ENCODE measurements at places on chromosomes 5 and 9. TPM values are rescaled to one million over a fixed set of nuclear protein-coding genes. Genes with fewer than 3 reads are reported as not detected.
A peak's percentile ranks its signal among the peaks of the same experiment; 100 is the strongest.

CERT1 gene
- 31.2 TPM for total RNA-seq

TRIM41 gene
- 44.7 TPM for total RNA-seq

GRCh38 chr5:16450163-16450562 is 15.4 kb downstream of the ZNF622 start:
- no peak for DNase-seq

DNA sequence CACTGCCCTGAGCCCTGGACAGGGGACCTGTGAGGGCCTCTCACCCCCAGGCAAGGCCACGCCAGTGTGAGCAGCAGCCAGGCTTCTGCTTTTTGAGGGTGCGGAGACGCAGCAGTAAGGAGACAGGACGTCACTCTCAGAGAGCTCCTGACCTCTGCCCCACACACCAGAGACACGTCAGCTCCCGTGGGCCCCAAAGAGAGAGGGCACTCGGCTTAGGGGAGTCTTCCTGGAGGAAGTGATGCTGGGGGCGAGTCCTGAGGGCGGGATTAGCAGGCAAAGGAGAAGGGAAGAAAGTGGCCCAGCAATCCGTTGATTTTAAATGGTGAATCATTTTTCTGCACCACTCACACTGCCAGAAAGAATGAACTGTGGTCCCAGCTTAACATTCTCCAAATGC is 24.0 kb upstream of the SLC9A3 start:
- DNase-seq: no peak

DNA sequence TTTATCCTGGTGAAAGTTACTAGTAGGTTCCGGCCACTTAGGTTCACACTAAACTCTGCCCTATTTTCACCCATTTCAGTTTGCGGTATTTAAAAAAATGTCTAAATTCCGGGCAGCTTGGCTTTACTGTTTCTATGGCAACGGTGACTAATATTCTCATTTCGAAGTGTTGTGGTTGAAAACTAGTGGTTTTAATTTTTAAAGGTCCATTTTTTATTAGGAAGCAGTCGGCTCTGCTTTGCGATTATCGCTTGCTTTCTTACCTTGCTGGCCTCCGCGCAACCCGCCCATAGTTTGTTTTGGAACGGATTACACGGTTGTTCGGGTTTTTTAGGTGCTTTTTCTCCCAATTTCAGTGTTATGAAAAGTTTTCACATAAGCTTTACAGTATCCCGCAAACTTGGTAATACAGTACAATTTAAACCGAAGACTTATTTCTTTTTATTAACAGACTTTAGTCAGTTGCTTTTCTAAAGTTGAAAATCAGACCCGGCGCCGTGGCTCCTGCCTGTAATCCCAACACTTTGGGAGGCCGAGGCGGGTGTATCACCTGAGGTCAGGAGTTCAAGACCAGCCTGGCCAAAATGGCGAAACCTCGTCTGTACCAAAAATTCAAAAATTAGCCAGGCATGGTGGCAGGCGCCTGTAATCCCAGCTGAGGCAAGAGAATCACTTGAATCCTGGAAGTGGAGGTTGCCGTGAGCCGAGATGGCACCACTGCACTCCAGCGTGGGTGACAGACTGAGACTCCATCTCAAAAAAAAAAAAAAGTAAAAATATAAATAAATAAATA is 1.6 kb downstream of the KDM4C start:
- peak; percentile 40 for DNase-seq

- DNase-seq: no peak
These were observed 220.3 kb downstream of the NR3C1 start for GRCh38 chr5:143182901-143183820.
